H1 (cell line): ENCODE measurements at places on chromosomes 3 and 15.

DNA sequence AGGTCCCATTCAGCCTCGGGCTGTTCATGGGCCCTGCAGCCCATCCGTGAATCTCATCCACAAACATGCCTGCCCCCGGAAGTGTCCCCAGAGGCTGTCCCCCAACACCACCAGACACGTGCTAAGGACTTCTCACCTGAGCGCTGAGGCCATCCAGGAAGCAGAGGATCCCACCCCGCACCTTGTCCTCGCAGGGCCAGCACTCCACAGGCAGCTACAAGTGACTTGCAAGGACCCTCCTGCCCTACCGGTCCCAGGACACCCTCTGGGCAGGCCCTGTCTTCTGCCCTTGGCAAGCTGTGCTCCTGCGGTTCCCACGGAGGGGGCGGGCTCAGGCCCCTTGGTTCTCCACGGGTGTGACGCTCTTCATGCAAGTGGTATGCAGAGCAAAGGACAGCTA is 146.0 kb downstream of the NUP210 start:
- 0 out of 2 replicates have a peak, but pooled peaks cover 2% of the 10 kb centered on the region for H3K4me1 ChIP-seq
- no peak overlapping the region for H3K4me3 ChIP-seq
- no peaks in the 10 kb centered on the region for H3K36me3 ChIP-seq
- DNase-seq = no peak
- no peak overlapping the region for H3K27ac ChIP-seq
- no peaks in the 10 kb centered on the region for H3K27me3 ChIP-seq

GRCh38 chr15:92294759-92295158 is 98.9 kb upstream of the ST8SIA2 start:
- no peaks in the 10 kb centered on the region for H3K27me3 ChIP-seq
- no peak overlapping the region for H3K27ac ChIP-seq
- H3K4me3 ChIP-seq = no peak overlapping the region
- no peak for DNase-seq
- no peaks in the 10 kb centered on the region for H3K36me3 ChIP-seq

- peaks cover 17% of the 10 kb centered on the region for H3K4me1 ChIP-seq
- peaks cover 54% of the 10 kb centered on the region for H3K36me3 ChIP-seq
- no peaks in the 10 kb centered on the region for H3K27me3 ChIP-seq
- H3K4me3 ChIP-seq = peak overlapping the region; percentile 89; the same call in 1 of the 2 replicates
- H3K27ac ChIP-seq = peak overlapping the region; percentile 87
- DNase-seq = no peak
Measured at GRCh38 chr3:184177331-184177731, 2.7 kb downstream of the AP2M1 start.

- no peaks in the 10 kb centered on the region for H3K36me3 ChIP-seq
- H3K4me3 ChIP-seq = no peak overlapping the region
- H3K4me1 ChIP-seq = no peaks in the 10 kb centered on the region
- no peak for DNase-seq
- H3K27me3 ChIP-seq = no peaks in the 10 kb centered on the region
- no peak overlapping the region for H3K27ac ChIP-seq
Measured at GRCh38 chr3:115270849-115271248, 123.8 kb upstream of the ZBTB20 start.

GRCh38 chr3:192917028-192917403 is 640 bp downstream of the MB21D2 start:
- H3K27me3 ChIP-seq = no peaks in the 10 kb centered on the region
- peak overlapping the region; percentile 89 for H3K4me3 ChIP-seq
- peak overlapping the region; percentile 88 for H3K27ac ChIP-seq
- H3K4me1 ChIP-seq = peaks cover 24% of the 10 kb centered on the region; the same call in 1 of the 2 replicates
- H3K36me3 ChIP-seq = no peaks in the 10 kb centered on the region
- no peak for DNase-seq

DNA sequence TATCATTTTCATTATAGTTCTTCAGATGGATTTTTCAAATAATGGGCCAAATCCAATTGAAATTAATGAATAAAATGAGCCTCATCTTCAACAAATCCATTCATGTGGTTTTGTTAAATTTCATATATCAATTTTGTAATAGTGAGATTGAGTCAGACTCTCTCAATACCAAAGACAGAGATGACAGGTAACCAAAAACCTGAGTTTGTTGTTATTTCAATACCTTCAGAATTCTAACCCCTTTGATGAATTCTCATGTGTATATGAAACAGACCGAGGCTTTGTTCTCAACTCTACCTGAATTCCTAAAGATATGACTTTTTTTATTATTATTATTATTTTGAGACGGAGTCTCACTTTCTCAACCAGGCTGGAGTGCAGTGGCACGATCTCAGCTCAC is 92.8 kb downstream of the FOXP1 start:
- no peaks in the 10 kb centered on the region for H3K27me3 ChIP-seq
- no peak overlapping the region for H3K27ac ChIP-seq
- no peak for DNase-seq
- peaks cover 6% of the 10 kb centered on the region; the same call in 1 of the 2 replicates for H3K36me3 ChIP-seq

DNA sequence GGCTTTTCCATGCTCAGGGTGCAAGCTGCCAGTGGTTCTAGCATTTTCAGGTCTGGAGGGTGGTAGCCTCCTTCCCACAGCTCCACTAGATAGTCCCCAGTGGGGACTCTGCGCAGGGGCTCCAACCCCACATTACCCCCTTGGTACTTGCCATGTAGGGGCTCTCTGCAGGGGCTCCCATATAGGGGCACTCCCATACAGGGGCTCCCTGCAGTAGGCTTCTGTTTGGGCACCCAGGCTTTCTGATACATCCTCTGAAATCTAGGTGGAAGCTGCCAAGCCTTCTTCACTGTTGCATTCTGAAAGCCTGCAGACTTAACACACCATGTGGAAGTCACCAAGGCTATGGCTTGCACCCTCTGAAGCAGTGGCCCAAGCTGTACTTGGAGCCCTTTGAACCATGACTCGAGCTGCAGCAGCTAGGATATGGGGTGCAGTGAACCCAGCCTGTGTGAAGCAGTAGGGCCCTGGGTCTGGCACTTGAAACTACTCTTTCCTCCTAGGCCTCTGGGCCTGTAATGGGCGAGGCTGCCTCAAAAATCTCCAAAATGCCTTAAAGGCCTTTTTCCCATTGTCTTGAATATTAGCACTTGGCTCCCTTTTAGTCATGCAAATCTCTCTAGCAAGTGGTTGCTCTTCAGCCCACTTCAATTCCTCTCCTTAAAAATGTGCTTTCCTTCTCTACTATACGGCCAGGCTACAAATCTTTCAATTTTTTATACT is 96.4 kb downstream of the TPRA1 start:
- H3K4me3 ChIP-seq = no peak overlapping the region
- no peaks in the 10 kb centered on the region for H3K36me3 ChIP-seq
- no peaks in the 10 kb centered on the region for H3K4me1 ChIP-seq
- H3K27me3 ChIP-seq = no peaks in the 10 kb centered on the region
